ENCODE measurements at places on chromosomes 11 and 22. TPM values are rescaled to one million over a fixed set of nuclear protein-coding genes. Genes with fewer than 3 reads are reported as not detected.

DNA sequence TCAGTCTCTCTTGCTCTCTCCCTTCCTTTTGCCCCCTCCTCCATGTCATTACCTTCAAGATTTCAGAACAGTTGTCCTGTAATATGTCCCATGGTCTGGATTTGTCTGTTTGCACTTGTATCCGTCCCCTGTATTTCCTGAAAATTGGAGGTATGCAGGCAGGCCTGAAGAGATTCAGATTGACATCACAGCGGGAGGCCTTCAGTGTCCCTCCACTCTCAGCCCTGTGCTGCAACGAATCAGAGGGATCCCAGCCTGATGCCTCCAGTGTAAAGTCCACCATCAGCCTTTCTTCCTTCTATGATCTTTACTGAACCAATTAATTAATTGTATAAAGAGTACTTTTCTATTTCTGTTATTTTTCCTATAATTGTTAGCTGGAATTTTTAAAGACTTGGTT is 57.3 kb downstream of the ELMOD1 start:
- H3K4me3 ChIP-seq = no peak overlapping the region
- H3K36me3 ChIP-seq = no peaks in the 10 kb centered on the region
- DNase-seq = no peak
- no peaks in the 10 kb centered on the region for H3K4me1 ChIP-seq
- H3K27ac ChIP-seq = no peak overlapping the region

GRCh38 chr22:17807578-17808410 is 33.5 kb upstream of the BID start:
- H3K36me3 ChIP-seq = peaks cover 46% of the 10 kb centered on the region
- H3K4me1 ChIP-seq = peaks cover 12% of the 10 kb centered on the region
- DNase-seq = peak; percentile 71
- H3K27me3 ChIP-seq = no peaks in the 10 kb centered on the region

GRCh38 chr22:42364604-42365110 is 67.5 kb downstream of the NFAM1 start:
- H3K36me3 ChIP-seq = no peaks in the 10 kb centered on the region
- no peak overlapping the region for H3K27ac ChIP-seq
- DNase-seq = no peak
- peaks cover 37% of the 10 kb centered on the region for H3K27me3 ChIP-seq
- H3K4me1 ChIP-seq = peaks cover 24% of the 10 kb centered on the region
- no peak overlapping the region for H3K4me3 ChIP-seq

GRCh38 chr11:107928767-107929507 is 689 bp downstream of the RAB39A start:
- no peak for DNase-seq
- H3K4me3 ChIP-seq = peak overlapping the region; percentile 62
- H3K36me3 ChIP-seq = no peaks in the 10 kb centered on the region
- peaks cover 9% of the 10 kb centered on the region for H3K4me1 ChIP-seq
- peak overlapping the region; percentile 39 for H3K27ac ChIP-seq
- H3K27me3 ChIP-seq = peaks cover 17% of the 10 kb centered on the region

DNA sequence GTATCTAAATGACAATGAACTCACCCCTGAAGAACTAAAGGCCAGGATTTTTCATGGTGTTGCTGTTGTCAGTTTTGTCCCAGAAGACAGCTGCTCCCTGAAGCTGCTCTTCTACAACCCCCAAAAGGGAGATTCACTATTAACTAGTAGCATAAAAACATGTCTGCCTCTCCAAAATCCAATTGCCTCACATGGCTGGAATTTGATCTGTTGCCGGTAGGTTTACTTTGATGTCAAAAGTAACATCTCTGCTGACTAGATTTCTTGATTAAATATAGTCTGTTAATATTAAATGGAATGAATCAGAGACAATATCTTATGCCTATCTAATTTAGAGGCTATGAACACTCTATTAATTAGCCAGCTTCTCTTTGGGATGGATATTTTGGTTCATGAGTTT is 425.4 kb downstream of the ETS1 start:
- no peaks in the 10 kb centered on the region for H3K36me3 ChIP-seq
- H3K27ac ChIP-seq = no peak overlapping the region
- no peaks in the 10 kb centered on the region for H3K4me1 ChIP-seq
- H3K4me3 ChIP-seq = no peak overlapping the region
- no peaks in the 10 kb centered on the region for H3K27me3 ChIP-seq

DNA sequence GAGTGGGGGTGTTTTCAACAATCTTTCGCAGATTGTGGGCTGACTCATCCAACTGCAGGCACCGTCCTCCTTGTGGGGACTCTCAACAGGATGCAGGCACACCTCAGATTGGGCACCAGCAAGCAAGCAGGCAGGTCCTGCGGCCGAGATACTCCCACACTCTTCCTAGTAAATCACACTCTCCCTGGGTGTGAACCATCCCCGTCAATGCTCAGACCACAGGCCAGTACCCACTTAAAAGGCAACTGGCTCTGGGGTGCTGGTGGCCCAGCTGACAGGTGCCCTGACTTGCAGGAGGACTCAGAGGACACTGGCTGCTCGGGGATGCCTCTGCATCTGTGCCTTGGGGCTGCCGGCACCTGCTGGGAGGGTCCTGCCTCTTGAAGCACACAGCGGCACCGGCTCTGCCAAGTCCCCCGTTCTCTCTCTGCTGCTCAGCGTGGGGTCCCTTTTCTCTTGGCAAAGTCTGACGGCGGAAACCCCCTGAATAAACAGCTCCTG is 282.5 kb downstream of the CTTN start:
- peak; percentile 41 for DNase-seq
- no peak overlapping the region for H3K27ac ChIP-seq
- H3K4me1 ChIP-seq = no peaks in the 10 kb centered on the region
- H3K36me3 ChIP-seq = no peaks in the 10 kb centered on the region
- no peaks in the 10 kb centered on the region for H3K27me3 ChIP-seq

GRCh38 chr22:17774206-17774925 is at the start of gene BID:
TSS of gene BID (minus strand) at chr22:17774469. CDS start at chr22:17750116, 24,353 bp downstream.
- no peaks in the 10 kb centered on the region for H3K27me3 ChIP-seq
- peaks cover 48% of the 10 kb centered on the region for H3K4me1 ChIP-seq
- H3K4me3 ChIP-seq = peak within 1 kb of the TSS; percentile 75
- peak within 1 kb of the TSS; percentile 75 for H3K27ac ChIP-seq
- H3K36me3 ChIP-seq = no peaks in the 10 kb centered on the region

- H3K4me1 ChIP-seq = peaks cover 8% of the 10 kb centered on the region
- H3K27ac ChIP-seq = no peak overlapping the region
- no peak for DNase-seq
- peaks cover 13% of the 10 kb centered on the region for H3K36me3 ChIP-seq
- no peaks in the 10 kb centered on the region for H3K27me3 ChIP-seq
These were observed 11.9 kb downstream of the PLAAT2 start for GRCh38 chr11:63551091-63551888.

GRCh38 chr11:110410651-110411050 is 19.1 kb upstream of the FDX1 start:
- no peaks in the 10 kb centered on the region for H3K36me3 ChIP-seq
- H3K27ac ChIP-seq = no peak overlapping the region
- H3K4me3 ChIP-seq = no peak overlapping the region
- no peaks in the 10 kb centered on the region for H3K4me1 ChIP-seq

- no peak for DNase-seq
- H3K27me3 ChIP-seq = no peaks in the 10 kb centered on the region
- no peaks in the 10 kb centered on the region for H3K4me1 ChIP-seq
- H3K4me3 ChIP-seq = no peak overlapping the region
- H3K27ac ChIP-seq = no peak overlapping the region
These were observed 351.0 kb upstream of the B3GAT1 start for GRCh38 chr11:134763030-134763388.

DNA sequence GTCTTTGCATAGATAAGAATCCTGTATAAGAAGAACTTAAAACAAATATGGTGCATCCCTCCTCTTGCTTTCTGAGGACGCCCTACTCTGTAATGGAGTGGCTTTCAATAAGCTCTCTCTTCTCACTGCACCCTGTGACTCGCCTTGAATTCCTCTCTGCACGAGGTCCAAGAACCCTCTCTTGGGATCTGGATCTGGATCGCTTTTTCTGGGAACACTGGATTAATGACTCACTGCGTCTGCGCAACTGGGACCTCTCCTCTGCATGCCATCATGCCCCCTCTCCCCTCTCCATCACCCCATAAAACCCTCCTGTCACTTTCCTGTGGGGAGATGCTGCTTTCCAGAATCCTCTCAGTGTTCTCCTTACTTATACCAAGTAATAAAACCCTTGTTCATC is 15.1 kb upstream of the CABP2 start:
- H3K4me3 ChIP-seq = no peak overlapping the region
- no peak for DNase-seq
- no peak overlapping the region for H3K27ac ChIP-seq
- no peaks in the 10 kb centered on the region for H3K4me1 ChIP-seq
- no peaks in the 10 kb centered on the region for H3K36me3 ChIP-seq

DNA sequence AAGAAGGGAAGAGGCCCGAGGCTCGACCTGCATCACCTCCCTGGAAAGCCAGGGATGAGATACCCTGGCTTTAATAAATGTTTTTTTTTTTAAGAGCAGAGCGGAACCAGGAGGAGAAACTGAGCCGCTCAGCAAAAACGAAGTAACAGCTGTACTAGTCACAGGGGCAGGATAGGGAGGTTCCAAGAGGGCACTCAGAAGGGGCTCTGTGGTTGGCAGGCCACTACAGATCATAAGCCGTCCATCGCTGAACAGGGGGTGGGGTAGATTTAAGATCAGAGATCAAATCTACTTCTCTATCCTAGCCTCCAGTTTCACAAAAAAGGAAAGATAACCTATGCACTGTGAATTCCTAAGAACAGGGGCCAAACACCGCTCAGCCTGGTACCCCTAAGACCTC is 625 bp downstream of the EIF3D start:
- no peaks in the 10 kb centered on the region for H3K27me3 ChIP-seq
- H3K4me1 ChIP-seq = peaks cover 23% of the 10 kb centered on the region
- no peak for DNase-seq
- H3K36me3 ChIP-seq = peaks cover 40% of the 10 kb centered on the region

DNA sequence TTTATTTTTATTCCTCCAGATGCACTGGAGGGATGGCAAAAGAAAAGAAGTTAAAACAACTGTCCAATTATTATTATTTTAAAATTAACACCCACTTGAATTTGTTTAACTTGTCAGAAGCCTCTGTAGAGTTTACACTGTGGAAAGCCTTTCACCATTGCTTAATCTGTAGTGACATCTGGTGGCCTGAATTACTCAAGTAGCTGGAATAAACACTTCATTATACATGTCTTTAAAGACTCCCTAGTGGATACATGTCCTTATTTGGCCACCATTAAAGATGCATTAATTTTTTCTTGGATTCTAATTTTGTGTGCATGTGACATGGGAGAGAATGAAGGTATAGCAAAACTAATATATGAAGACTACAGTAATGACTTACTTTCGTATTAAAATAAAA is 1496.5 kb downstream of the FAM181B start:
- no peaks in the 10 kb centered on the region for H3K36me3 ChIP-seq
- H3K27me3 ChIP-seq = no peaks in the 10 kb centered on the region
- no peaks in the 10 kb centered on the region for H3K4me1 ChIP-seq
- no peak for DNase-seq
- H3K4me3 ChIP-seq = no peak overlapping the region
- no peak overlapping the region for H3K27ac ChIP-seq

DNA sequence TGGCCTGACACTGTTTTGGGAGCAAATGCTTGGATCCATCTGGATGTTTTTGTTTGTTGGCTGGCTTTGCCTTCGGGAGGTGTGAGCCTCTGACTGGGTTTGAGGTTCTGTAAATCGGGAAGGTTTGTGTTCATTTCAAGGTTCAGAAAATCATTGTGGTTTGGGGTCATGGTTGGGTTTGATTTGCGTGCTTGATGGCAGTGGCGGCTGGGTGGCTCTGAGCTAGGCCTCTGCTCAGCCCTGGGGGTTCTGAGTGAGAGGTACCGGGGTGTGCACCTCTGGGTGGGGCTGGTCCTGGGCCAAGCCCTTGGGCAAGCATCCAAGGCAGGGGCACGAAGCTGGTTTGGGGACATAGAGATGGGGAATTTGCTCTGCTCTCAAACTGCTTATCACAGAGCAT is 37.0 kb upstream of the ALX4 start:
- peaks cover 10% of the 10 kb centered on the region for H3K27me3 ChIP-seq
- H3K27ac ChIP-seq = no peak overlapping the region
- no peaks in the 10 kb centered on the region for H3K4me1 ChIP-seq
- no peaks in the 10 kb centered on the region for H3K36me3 ChIP-seq
- DNase-seq = no peak
- H3K4me3 ChIP-seq = no peak overlapping the region

- H3K4me1 ChIP-seq = peaks cover 16% of the 10 kb centered on the region
- peak overlapping the region; percentile 51 for H3K4me3 ChIP-seq
- H3K27ac ChIP-seq = peak overlapping the region; percentile 64
- H3K36me3 ChIP-seq = no peaks in the 10 kb centered on the region
- H3K27me3 ChIP-seq = peaks cover 51% of the 10 kb centered on the region
These were observed 486 bp downstream of the CLMP start for GRCh38 chr11:123194337-123195187.

DNA sequence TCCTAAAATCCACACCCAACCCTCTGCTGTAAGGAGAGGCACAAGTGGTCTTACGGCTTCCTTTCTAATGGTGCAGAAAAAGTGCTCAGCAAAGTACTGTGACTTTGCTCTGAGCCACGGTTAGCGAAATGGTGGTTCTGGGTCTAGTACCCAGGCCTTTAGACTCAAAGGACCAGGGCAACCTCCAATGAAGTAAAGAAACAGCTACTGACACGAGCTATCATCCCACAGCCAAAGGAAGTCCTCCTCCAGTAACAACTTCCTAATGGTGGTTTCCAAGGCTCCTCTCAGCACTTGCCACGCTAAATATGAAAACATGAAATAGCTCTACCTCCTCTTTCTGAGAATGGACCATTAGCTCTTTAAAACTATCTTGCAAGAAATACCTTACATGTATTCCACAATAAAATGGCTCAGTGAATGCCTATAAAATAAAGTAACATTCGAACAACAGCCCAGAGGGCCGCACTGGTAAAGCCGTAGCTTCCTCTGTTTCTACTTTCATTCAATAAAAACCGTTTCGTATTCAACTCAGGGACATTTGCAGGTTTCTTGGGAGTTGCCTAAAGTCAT is 122.4 kb downstream of the ETS1 start:
- no peak for DNase-seq
- peaks cover 75% of the 10 kb centered on the region for H3K4me1 ChIP-seq
- no peak overlapping the region for H3K4me3 ChIP-seq
- H3K27ac ChIP-seq = peak overlapping the region; percentile 8
- no peaks in the 10 kb centered on the region for H3K27me3 ChIP-seq

GRCh38 chr11:61305417-61305816 is 10.3 kb upstream of the VWCE start:
- DNase-seq = no peak
- no peak overlapping the region for H3K27ac ChIP-seq
- no peak overlapping the region for H3K4me3 ChIP-seq
- peaks cover 100% of the 10 kb centered on the region for H3K36me3 ChIP-seq
- H3K27me3 ChIP-seq = no peaks in the 10 kb centered on the region
- H3K4me1 ChIP-seq = no peaks in the 10 kb centered on the region

Gene CBX7
- 51.1 TPM for total RNA-seq

Gene RGL4
- 1.9 TPM for total RNA-seq

Gene SPTBN2
- total RNA-seq = 6.4 TPM

Gene POU2AF2
- total RNA-seq = not detected

Gene KCNJ11
- total RNA-seq = 4.3 TPM

Gene ADM2
- 1.5 TPM for total RNA-seq

Gene MAJIN
- not detected for total RNA-seq

Gene FJX1
- total RNA-seq = 1.5 TPM

Gene ZP1
- total RNA-seq = not detected

Gene PPARA
- total RNA-seq = 20.5 TPM

Gene SLC22A6
- not detected for total RNA-seq

Measured in lower lobe of right lung (tissue), 2 donors.